ENCODE measurements at places on chromosomes 16 and 17.

DNA sequence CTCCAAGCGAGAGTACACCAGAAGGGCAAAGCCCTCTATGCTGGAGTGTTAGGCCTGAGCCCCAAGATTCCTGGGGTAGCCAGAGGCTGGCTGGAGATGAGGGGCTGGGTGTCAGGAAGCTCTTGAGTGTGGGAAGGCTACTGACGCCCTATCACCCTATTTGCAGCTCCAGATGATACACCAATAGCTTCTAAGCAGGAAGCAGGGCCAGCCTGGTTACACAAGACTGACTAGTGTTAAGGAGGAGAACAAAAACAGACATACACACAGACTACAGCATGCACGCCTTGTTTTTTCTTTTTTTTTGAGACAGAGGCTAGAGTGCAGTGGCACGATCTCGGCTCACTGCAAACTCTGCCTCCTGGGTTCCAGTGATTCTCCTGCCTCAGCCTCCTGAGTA is 15.9 kb downstream of the POLR3K start:
- peak; percentile 38 for ATAC-seq

GRCh38 chr17:56536766-56537165 is 56.7 kb upstream of the NOG start:
- ATAC-seq, result no peak

GRCh38 chr17:64412944-64413381 is 22.3 kb upstream of the PECAM1 start:
- ATAC-seq, result no peak

- ATAC-seq, result no peak
Observed at GRCh38 chr17:83053739-83054451, 25.5 kb upstream of the METRNL start.

DNA sequence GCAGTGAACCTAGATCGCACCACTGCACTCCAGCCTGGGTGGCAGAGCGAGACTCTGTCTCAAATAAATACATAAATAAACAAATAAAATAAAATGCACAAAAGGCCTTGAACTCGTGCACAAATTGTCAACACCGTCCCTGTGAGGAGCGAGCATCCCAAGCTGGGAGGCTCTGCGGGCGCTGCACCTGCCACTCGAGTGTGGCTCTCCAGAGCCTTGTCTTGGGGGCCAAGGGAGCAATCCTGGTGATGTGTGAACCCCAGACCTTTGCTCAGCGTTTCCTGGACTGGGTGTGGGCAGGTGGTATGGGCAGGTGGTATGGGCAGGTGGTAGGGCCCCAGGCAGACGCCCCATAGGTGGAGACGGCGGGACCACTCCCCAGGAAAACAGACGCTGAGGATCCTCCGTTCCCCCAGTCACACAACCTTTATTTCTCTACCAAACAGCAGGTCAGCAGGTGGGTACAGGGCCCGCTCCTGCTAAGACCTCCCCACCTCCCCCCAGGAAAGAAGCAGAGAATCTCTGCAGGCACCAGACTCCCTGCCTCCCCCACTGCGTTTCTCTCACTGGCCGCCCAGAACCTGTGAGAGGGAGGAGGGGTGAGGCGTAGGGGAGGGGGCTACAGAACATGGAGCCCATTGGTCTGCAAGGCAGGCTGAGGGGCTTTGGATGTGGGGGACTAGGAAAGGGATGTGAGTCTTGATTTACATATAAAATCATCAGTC is 7.4 kb upstream of the P2RX1 start:
- ATAC-seq, result no peak

DNA sequence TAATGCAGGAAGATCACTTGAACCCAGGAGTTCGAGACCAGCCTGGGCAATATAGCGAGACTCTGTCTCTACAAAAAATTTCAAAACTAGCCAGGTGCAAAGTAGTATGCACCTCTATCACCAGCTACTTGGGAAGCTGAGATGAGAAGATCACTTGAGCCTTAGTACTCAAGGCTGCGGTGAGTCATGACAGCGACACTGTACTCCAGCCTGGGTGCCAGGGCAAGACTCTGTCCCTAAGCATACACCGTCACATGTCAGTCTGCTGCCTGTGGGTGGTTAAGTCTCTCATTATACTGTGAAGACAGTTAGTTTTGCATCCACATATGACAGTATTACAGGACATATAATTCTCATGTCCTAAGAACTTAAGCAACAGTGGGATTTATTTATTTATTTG is 21.8 kb downstream of the NMRAL1 start:
- no peak for ATAC-seq
